Gastrocnemius medialis (tissue), 4 donors: ENCODE measurements at places on chromosomes 11 and 22. TPM values are rescaled to one million over a fixed set of nuclear protein-coding genes. Genes with fewer than 3 reads are reported as not detected.

DNA sequence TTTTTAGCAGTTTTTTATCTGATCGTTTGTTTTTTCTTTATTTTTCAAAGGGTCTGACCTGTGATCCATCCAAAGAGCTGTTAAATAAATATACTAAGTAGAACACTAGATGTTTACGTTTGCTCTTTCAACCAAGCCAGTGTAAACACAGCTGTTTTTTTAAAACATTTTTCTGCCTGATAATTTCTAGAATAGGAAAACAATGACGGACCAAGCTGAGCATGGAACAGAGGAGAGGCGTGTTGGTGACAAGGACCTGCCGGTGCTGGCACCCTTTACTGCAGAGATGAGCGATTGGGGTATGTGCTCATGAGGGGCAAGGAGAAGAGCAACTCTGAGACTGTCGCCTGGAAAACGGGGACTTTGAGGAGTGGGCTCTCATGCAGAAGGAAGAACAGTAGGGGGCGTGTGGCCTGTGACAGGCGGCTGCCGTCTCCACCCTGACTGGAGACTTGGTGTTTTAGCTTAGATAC is 28.6 kb upstream of the PANX2 start:
- H3K27me3 ChIP-seq, result peaks cover 4% of the 10 kb centered on the region
- no peaks in the 10 kb centered on the region for H3K36me3 ChIP-seq
- no peak overlapping the region for H3K4me3 ChIP-seq
- H3K27ac ChIP-seq, result no peak overlapping the region

DNA sequence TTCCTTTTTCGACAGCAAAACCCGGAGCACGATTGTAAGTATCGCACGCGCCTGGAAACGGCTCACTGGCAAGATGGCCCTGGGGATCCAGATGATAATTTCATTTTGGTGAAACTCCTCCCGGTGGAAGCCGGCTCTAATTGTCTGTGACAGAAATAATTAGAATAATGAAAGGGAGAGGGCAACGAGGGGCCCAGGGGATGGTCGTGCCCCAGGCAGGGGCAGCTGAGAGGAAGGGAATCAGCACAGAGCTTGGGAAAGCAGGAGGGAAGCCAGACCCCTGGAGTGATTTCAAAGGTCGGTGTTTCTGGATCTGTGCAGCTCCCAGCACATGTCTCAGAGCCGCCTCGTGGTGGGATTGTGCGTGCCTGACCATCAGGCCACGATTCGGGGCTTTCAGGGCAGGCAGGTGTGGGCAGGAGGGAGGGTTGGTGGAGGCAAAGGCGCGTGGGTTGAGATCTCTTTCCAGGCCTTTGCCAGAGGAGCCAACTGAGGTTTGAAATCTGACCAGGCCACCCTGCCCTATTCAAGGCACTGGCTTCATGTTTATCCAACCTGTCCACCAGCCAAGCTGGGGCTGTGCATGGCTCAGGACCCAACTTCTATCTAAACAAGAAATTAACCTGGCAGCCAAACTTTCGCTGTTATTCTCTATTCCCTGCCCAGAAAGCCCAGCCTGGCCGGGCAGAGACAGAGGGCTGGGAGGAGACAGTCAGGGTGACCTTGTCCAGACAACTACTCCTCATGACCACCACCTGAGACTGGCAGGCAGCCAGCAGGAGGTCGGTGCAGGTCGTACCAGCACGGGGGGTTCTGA is 27.8 kb downstream of the ANO1 start:
- peaks cover 12% of the 10 kb centered on the region for H3K4me1 ChIP-seq
- H3K27ac ChIP-seq, result peak overlapping the region; percentile 49
- no peak overlapping the region for H3K4me3 ChIP-seq

DNA sequence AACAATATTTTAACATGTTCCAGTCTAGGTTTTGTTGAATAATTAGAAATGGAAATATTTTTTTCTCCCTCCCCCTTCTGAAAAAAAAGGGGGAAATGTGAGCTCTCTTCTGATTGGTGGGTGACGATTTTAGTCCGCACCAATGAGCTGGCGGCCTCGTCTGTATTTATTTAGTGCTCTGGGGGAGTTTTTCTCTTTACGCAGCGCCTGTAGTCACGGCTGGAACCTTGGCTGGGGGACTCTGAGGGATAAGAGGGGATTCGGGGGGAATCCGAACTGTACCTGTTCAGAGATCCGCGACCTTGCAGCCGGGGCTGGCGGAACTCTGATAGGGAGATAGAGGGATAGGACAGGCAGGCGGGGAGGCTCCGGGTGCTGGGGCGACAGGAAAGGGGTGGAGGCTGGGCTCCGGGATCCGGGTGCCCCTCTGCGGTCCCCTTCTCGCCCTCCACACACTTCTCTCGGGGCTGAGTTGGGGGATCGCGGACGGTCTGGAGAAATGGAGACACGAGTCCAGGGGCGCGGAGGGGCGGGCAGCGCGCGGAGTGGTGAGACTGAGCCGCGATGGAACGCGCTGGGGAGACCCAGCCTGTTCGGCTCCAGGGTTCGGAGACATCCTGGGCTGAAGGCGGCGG is 99.7 kb upstream of the HSD17B12 start:
- H3K27ac ChIP-seq, result no peak overlapping the region
- H3K36me3 ChIP-seq, result no peaks in the 10 kb centered on the region
- H3K4me3 ChIP-seq, result peak overlapping the region; percentile 26
- peaks cover 87% of the 10 kb centered on the region for H3K27me3 ChIP-seq
- peaks cover 33% of the 10 kb centered on the region for H3K4me1 ChIP-seq

DNA sequence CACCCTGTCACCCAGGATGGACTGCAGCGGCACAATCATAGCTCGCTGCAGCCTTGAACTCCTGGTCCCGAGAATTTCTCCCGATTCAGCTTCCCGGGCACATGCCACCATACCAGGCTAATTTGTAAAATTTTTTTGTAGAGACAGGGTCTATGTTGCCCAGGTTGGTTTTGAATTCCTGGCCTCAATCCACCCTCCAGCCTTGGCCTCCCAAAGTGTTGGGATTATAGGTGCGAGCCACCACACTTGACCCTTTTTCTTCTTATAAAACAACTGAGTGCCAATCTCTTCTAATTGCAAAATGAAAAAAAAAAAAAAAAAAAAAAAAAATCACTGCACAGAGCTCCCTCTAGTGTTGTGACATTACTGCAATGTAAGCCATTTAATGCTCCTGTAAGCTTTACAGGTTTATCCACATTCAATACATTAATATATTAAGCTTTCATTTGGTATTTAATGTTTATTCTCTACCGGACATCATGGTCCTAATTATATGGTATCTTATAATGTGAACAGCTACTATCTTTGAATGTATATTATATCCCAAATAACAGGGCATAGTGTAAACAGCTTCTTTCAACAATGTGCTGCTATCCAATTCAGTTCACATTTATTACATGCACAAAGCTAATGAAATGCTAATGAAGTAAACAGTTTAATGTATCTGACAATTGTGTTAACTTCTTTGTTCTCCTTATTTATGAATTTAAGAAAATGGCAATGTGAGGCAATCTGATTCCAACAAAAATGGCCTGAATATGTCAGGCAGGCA is 44.6 kb downstream of the COPB1 start:
- DNase-seq, result no peak
- no peaks in the 10 kb centered on the region for H3K4me1 ChIP-seq
- H3K27me3 ChIP-seq, result no peaks in the 10 kb centered on the region
- no peak overlapping the region for H3K27ac ChIP-seq
- no peak overlapping the region for H3K4me3 ChIP-seq

- H3K4me1 ChIP-seq, result no peaks in the 10 kb centered on the region
- DNase-seq, result no peak
- no peak overlapping the region for H3K27ac ChIP-seq
- no peak overlapping the region for H3K4me3 ChIP-seq
Observed at GRCh38 chr11:7924536-7924935, 6.5 kb downstream of the OR10A6 start.

GRCh38 chr11:12045914-12046635 is 37.6 kb upstream of the DKK3 start:
- no peaks in the 10 kb centered on the region for H3K36me3 ChIP-seq
- H3K4me1 ChIP-seq, result peaks cover 11% of the 10 kb centered on the region
- no peak for DNase-seq
- H3K27ac ChIP-seq, result no peak overlapping the region

- no peak for DNase-seq
- no peak overlapping the region for H3K27ac ChIP-seq
- no peaks in the 10 kb centered on the region for H3K4me1 ChIP-seq
- H3K36me3 ChIP-seq, result no peaks in the 10 kb centered on the region
Observed at GRCh38 chr11:93169950-93170561, 27.7 kb downstream of the SLC36A4 start.

DNA sequence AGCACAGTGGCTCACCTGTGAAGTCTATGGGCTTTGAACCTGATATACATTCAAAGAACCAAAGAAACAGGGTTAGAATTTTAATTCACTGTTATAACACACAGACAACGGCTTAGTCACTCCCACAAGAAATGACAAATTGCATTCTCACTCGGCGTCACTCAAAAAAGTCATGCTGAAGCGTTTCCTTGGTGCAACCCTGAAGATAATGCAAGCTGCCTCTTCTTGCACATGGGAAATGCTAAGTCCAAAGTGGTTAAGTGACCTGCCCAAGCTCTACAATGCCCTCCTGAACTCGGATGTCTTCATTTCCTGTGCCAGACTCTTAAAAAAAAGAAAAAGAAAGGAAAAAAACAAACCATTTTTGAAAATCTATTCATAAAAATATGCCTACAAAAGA is 10.0 kb downstream of the LGR4 start:
- H3K27ac ChIP-seq, result no peak overlapping the region
- no peak for DNase-seq
- no peaks in the 10 kb centered on the region for H3K27me3 ChIP-seq
- H3K4me1 ChIP-seq, result peaks cover 17% of the 10 kb centered on the region
- no peaks in the 10 kb centered on the region for H3K36me3 ChIP-seq

SLCO2B1 gene
- total RNA-seq, result 1.9 TPM

SMDT1 gene
- 9.8 TPM for total RNA-seq

DNA sequence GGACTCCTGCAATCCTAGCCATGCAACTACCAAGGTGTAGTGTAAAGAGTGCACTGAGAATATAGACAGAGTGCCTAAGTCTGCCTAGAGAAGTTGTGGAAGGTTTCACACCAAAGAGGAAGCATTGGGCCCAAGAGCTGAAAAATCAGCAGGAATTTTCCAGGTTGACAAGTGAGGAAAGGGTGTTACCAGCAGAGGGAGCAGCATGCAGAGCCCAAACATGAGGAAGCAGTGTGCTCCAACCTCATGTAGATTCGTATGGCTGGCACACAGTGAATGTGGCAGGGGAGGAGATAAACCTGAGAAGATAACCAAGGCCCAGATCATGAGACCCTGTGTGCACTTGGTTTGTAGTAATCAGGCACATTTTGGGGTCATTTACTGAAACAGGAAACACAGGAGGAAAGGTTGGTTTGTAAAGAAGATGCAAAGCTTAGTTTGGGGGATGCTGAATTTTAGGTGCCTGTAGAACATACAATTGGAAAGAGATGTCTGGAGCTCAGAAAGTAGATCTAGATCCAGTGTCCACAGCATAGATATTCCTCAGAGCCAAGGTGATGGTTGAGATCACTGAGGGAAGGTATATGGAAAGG is 1.7 kb downstream of the HPX start:
- H3K4me3 ChIP-seq, result no peak overlapping the region
- no peaks in the 10 kb centered on the region for H3K4me1 ChIP-seq
- H3K27ac ChIP-seq, result no peak overlapping the region

GRCh38 chr11:16799890-16800289 is 61.4 kb downstream of the C11orf58 start:
- H3K27ac ChIP-seq, result no peak overlapping the region
- H3K27me3 ChIP-seq, result no peaks in the 10 kb centered on the region
- no peak for DNase-seq
- H3K4me3 ChIP-seq, result no peak overlapping the region
- H3K36me3 ChIP-seq, result no peaks in the 10 kb centered on the region

OR8G1 gene
- total RNA-seq, result not detected
